ENCODE measurements at places on chromosomes 3 and 15.

GRCh38 chr3:146575636-146576035, 29.5 kb downstream of the PLSCR5 start:
- no peak for DNase-seq

DNA sequence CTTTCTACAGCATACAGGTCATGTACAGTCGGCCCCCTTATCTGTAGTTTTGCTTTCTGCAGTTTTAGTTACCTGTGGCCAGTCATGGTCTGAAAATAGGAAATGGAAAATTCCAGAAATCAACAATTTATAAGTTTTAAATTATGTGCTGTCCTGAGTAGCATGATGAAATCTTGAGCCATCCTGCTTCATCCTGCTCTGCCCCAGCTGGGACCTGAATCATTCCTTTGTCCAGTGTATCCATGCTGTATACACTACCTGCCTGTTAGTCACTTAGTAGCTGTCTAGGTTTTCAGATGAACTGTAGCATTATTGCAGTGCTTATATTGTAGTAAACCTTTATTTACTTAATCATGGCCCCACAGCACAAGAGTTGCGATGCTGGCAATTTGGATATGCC, 44.8 kb downstream of the AP4E1 start:
- no peak for DNase-seq

DNA sequence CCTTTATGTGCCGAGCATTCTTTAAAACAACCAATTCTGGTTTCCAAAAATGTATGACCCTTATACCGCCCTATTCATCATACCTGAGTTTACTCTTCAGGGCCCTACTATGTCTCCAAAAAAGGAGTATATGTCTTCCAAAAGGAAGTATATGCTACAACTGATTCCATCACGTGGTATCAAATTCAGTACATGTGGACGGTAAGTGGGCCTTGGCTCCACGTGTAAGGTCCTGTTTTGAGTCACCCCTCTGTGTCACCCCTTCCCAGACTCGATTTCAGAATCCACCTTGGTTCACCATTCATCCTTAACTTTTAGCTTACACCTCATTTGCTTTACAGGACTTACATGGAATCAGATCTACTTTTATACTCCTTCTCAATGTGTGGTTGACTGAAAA, 37.8 kb downstream of the ABHD2 start:
- no peak for DNase-seq

- DNase-seq = no peak
Observed at GRCh38 chr3:18393906-18394305, 31.2 kb downstream of the SATB1 start.

DNA sequence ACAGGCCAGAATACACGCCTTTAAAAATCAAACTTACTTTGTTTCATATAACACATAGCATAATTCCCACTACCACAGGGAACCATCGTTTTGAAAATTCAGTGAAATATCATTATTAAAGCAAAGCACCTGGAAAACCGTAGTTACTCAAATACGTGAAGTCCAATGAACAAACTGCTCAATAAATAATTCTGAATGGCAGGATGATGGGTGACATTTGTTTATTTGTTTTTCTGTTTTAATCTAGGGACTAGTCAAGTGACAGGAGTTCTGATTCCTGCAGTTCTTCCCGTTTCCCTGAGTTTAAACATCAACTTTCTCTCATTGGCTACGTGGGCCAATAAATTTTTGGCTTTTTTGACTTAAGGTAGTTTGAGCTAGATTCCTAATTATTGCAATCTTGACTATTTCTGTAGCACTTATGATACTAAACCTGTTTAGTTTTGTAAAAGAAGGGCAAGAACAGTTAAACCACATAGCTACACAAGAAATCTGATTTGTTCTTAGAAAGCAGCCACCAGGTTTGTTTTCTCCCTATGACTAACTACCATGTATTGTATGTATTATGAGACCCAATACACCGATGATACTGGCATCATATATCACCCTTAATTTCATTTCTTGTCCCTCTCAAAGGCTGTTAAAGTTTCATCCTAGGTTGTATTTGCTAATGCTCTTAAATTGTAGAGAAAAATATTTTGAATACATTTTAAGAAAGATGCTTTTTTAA, 411.2 kb downstream of the SHQ1 start:
- no peak for DNase-seq

DNA sequence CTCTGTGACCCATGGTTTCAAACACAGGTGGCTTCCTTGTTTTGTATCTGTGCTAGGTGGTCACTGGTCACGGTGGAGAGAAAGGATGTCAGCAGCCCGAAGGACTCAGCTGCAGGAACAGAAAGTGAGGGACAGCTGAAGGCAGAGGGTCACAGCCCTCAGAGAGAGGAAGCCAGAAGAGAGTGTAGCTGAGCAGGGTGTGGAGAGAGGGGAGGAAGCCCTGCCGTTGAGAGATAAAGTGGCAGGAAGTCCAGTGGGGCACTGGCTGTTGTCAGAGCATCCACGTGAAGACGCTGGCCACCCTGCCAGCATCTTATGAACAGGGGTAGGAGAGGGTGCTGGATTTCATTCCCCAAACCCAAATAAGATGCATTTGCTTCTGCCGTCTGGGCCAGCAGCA, 36.9 kb downstream of the LIMD1 start:
- no peak for DNase-seq

DNA sequence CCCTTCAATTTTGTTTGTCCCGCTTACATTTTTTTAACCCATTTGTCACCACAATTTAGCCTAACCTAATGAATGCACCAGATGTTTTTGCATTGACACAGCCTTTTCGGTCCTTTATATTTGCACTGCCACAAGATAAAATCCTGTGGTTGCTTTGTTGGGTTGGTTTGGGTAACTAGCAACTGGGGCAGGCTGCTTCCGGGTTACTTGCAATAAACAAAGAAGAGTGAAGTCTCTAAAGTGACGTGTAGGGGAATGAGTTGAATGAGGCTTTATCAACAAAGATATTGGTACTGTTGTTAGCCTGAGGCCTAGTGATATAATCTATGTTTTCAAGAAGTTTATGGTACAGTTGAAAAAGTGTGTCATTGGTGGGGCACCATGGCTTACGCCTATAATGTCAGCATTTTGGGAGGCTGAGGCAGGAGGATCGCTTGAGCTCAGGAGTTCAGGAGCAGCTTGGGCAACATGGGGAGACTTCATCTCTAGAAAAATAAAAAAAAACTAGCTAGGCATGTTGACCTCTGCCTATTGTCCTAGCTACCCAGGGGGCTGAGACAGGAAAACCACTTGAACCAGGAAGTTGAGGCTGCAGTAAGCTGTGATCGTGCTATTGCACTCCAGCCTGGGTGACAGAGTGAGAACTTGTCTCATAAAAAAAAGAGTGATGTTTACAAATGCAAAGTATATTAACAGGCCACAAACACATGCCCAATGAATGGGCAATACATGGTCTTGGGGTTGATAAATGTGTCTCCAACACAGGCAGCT, 121.8 kb downstream of the OXSM start:
- DNase-seq = no peak

GRCh38 chr3:167728176-167728575, 6.5 kb downstream of the PDCD10 start:
- no peak for DNase-seq

DNA sequence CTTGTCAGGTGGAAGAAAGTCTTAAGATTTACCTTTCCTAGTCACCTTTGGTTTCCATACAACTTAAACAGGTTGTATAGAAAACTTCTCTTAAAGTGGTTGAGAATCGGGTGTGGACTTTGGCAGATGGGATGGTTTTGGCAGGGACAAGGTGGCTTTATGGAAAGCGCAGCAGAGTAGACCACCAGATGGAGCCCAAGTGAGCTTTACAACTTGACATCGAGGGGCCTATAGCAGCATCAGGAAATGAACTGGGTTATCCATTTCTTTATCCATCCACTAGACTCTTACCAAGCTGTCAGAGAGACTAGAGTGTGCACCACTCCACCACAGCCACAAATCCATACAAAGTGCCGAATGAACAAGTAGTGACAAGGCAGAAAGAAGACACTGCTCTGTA, 85.3 kb upstream of the MBNL1 start:
- DNase-seq = no peak

DNA sequence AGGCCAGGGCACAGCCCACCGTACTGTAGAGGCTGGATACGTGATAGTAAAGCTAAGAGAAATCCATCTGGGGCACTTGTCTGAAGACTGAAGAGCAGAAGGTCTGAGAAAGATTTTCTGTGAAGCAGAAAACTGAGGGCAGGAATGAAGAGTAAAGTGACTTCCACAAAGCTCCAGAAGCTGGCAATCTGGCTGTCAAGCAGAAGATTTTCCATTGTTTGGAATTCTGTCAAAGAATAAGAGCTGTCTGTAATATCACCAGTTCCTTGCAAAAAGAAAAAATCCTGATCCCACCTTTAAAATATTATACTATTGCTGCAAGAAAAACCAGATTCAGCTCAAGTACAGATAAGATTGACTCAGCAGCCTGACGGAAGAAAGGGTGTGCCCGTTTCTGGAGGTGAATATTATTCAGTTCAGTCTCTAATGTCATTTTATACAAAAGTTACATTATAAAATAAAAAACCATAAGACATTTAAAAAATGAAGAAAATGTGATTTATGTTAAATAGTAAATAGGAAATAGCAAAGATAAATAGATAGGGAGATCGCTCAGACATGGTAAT, 550.4 kb upstream of the SGO1 start:
- DNase-seq = no peak

DNA sequence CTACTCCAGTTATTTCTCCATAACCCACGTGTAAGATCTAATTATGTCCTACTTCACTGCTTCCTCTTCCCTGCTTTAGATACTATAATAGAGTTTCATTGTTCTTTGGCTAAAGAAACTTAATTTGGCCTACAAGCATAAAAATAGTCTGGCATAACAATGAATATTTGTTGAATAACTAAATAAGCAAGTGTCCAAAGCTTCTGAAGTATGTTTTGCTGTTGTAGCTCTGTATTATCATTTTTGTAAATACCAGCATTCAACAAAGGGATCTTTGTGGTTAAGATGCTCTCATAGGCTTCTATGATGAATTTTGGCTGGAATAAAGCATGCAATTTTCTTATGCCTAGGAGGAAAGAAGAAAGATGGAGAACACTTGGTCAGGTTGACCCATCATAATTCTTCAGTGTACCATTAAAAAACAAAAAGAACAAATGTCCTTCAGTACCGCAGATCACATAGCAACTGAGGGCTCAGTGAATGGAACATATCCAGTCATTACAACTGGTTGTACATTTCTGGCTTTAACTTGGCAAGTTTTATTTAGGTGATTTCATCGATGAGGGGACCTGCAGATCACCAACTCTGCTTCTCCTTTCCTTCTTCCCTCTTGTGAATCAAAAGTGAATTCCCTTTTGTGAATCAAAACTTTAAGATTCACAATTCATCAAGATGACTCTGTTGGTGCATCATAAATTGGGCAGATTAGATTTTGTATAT, 465.9 kb upstream of the TGFBR2 start:
- DNase-seq = no peak

DNA sequence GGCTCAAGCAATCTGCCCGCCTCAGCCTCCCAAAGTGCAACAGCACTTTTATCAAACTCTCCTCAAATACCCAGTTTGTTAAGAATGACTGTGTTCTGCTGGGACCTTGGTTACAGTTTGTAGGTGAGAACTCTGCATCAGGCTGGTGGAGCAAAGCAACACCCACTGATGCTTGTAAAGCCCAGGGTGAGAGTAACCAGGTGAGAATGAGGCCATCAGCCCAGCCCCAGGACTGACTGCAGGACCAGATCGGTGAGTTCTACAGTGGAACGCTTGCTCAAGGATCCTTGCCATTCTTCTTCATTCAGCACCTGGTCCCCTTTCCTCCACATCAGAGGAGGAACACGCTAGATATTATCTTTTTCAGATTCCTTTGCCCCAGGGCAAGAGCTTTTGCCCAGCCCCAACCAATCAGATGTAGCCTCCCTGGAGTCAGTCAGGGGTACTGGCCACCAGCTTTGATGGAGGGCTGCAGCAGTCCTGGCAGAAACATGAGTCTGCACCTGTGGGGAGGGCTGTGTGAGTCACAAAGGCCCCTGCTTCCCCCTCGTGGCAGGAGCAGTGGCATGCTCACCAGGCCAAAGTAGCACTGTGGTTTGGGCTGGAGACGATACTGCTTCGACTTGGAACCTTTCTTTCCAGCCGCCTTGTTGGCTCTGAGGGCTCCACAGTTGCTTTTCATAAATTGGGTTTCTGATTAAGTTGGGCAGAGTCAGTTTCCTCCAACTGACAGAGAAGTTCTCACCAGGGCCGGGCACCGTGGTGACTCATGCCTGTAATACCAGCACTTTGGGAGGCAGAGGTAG, 3.5 kb upstream of the SHISA5 start:
- no peak for DNase-seq

DNA sequence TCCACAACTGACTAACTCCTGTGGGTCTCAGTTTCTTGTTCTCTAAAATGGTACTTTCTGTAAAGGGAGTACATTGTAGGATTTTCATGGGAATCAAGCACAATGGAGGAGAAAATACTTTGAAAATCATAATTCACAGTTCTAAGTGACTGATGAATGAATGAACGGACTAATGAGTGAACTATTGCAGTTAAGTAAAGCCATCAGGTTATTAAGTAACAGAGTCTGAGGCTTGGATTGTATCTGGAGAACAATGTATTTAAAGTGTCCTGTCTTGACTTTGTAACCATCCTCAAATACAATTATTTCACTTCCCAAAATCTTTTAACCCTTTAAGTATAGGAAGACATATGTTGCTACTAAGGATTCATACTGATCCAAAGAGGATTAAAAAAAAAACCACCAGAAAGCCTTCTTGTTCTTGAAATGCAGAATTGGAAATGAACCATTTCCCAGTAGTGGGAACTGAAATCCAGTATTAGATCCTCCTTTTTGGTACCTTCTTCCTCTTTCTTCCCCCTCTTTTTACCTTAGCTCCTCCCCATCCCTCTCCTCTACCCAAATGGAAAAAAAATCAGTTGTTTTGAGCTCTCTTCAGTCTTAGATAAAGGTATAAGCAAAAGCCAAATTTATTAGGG, 13.2 kb upstream of the BCL6 start:
- DNase-seq = no peak
